T-helper 1 cell (primary cell): ENCODE measurements at places on chromosomes 5 and 9.

DNA sequence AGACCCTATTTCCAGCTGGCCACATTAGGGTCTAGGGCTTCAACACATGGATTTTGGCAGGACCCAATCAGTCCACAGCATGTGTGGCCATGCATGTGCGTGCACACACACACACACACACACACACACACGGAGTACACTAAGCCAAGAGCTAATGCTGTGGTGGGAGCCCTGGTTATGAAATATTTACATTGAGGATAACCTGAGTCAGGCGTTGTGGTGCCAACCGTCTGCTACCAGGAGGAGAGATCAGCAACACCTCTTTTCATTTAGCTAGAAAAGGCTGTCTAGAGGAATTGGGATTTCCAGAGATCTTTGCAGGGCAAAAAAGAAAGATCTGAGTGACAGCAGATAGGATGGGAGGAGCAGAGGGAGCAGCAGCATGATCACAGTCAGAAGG lies 141.5 kb downstream of the TRPM3 start:
- DNase-seq = no peak

DNA sequence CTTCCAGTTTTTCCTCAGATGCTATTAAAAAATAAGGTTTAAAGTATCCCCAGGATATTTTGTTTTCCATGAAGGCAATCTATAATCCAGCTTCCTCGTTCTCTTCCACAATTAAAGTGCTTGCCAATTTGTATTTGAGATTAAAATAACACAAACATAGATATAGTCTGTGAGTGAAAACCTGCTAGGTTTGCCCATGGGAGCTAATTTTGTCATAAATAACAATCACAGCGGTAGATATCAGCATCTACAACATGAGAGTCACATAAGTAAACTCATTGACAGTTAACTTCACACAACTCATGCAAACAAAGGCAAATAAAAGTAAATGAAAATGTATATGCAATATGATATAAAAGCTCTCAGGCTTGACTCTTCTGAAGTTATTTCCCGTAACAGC lies 29.2 kb upstream of the RASGRF2 start:
- DNase-seq = no peak

DNA sequence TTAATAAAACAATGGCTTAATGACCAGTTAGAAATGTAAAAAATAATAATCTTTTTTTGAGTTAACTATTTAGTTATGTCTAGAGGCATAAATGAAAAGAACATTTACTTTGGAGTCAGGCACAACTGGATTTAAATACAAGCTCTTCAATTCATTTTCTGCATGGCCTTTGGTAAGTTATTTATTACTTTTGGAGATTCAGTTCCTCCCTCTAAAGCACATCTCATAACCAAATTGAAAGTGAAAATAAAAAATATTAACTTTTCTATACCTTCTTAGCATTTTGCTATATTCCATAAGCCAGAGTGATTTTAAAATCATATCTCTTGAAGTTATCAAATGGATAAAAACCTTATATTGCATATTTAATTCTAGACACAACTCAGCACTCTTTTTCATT lies 434.9 kb upstream of the SMARCA2 start:
- no peak for DNase-seq

- no peak for DNase-seq
Observed at GRCh38 chr9:89883401-89884341, 278.9 kb downstream of the GADD45G start.

- no peak for DNase-seq
Observed at GRCh38 chr9:4738866-4739586, 2.0 kb downstream of the AK3 start.

DNA sequence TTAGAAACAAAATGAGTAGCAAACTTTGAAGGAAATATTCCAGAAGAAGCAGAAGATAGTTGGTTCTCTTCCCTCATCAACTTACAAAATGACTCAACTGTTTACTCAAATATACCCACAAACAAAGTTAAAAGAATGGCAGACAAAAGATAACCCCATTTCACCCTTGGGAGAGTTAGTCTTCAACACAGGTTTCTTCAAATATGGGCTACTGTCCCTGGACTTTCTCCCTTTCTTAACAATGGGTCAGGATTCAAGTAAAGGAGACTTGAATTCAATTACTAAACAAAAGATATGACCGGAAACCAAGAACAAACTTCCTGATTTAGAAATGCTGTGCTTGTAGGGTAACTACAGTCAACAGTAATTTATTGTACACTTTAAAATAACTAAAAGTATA lies 14.2 kb downstream of the RFX3 start:
- DNase-seq = no peak

DNA sequence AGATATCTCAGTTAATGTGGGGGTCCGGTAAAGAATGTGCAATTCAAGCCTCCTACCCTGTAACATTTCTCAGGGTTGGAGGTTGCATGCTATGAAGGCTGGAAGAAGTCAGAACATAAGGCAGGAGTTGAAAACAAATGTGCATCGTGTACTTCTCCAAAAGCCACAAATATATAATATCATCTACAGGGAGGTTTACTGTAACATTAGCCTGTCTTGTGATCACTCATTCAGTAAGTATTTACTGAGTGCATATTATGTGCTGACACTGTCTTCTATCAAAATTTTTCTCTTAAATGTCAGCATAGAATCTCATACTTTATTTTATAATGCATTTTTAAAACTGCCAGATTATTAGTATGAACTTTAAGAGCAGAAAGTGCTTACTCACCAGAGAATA lies 105.6 kb upstream of the ZNF366 start:
- no peak for DNase-seq

DNA sequence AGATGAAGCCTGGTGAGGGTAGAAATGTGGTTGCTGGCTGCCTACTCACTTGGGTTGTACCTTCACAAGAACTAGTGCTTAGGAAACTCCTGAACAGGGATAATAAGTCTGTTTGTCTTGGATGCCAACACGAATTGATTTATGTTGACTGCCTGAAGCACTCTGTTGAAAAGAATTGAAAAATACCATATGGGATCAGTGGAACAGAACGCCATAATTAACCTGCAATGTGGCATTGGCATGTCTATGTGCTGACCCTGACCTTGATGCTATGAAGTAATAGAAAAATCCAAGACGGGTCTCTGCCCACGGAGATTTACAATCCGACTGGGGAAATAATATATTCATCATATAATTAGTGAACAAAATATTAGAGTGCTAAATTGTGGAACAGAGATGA lies 10.5 kb downstream of the LIX1 start:
- no peak for DNase-seq

GRCh38 chr9:137632230-137633161 lies 13.7 kb downstream of the EHMT1 start:
- no peak for DNase-seq

DNA sequence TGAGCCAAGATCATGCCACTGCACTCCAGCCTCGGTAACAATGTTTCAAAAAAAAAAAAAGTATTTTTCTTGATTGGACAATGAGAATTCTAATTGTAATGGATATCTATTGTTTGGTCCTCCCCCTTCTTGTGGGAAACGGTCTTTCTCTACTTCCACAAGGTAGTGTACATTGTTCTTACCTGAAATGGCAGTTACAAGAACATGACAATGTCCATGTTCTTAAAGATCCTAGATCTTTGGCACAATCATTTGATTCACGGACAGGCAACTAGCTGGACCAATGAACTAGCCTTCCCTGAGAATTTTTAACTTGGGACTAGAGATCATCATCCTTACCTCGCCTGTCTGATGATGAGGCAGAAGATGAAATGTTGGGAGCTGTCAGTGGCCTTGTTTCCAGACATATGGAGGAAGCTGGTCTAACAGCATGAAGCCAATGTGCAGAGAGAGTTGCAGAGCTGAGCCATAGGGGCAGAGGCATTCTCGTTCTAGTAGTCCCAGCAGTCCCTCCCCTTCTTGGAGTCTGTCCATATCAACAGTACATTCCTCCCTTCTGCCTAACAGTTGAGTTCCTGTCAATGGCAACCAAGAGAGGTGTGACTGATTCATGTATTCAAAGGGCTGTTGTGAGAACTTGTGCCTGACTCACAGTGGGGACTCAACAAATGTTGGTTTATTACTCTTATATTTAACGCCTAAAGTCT lies 2.1 kb upstream of the MARCHF6 start:
- DNase-seq = no peak

GRCh38 chr5:172953776-172954675 lies 5.2 kb upstream of the RPL26L1 start:
- no peak for DNase-seq

DNA sequence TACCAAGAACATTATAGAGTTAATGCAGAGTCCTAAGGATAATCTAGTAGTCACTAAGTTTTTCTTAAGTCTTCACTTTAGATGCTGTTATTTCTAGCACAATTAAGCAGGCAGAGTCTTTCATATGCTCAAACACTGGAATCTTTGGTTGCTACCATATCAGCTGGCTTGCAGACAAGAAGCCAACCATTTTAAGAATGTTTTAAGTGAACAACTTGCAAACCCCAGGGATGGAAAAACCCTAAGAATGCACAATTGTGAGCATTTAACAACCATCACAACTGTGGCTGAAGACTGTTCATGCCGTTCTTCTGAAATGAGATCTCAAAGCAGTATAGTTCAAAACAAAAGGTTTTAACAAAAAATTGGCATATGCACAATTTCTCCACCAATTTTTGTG lies 55.1 kb downstream of the CSNK1A1 start:
- DNase-seq = no peak

- no peak for DNase-seq
Observed at GRCh38 chr9:113788616-113789330, 87.3 kb upstream of the ZNF618 start.

GRCh38 chr5:110908848-110909247 lies 162.7 kb upstream of the TSLP start:
- DNase-seq = no peak

- DNase-seq = peak; percentile 72
Observed at GRCh38 chr5:157651623-157652376, 438 bp downstream of the SOX30 start.

GRCh38 chr5:179182601-179183000 lies 122.4 kb downstream of the ZNF354C start:
- DNase-seq = no peak

DNA sequence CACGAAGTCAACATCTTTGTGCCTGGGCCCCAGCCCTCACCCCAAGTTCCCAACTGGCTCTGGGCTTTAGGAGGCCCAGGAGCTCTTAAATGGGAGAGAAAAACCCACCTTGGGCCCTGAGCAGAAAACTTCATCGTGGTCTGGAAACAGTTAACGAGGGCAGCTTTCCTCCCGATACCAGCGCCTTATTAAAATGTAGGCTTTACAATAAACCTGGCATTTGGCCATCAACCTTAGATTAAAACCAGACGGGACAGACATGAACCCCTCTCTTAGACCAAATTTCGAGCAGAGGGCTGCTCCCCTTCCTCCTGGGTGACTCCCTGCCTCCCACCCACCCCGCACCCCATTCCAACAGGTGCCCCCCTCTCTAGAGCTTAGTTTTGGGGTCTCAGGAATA lies 39.4 kb downstream of the PRRX2 start:
- no peak for DNase-seq

- DNase-seq = no peak
Observed at GRCh38 chr9:123925819-123926218, 4.1 kb downstream of the DENND1A start.

DNA sequence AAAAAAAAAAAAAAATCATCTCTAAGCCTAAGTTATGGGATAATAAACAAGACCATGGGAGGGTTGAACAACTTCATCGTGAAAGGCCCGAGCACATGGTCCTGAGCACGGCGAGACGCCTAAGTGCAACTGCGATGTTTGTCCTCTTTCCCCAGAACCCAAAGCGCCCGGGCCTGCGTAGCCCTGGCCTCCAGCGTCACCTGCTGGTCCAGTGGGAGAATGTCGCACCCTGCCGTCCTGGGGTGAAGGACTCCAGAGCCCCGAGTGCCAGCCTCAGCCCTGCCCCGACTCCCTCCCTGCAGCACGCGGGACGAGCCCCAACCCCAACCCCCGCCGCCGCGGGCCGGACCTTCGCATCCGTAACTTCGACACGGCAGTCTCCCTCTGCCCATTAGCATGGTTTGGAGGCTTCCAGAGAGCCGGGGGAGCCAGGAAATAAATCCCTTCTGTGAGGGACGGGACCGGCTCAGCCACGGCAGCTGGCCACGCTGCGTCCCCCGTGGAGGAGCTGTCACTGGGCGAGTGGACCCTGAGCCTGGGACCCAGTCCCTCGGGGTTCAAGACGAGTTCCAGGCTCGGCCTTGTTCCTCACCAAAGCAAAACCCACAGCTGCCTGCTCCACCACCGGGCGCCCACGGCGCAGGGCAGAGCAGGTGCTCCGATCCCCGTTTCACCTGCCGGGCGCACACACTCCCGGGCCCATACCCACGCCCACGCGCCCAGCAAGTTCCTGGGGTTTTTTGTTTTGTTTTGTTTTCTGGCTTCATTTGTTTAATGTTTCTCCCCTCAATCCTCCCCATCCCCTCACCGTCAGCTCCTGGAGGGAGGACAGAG lies 132.5 kb upstream of the HAND1 start:
- peak; percentile 10 for DNase-seq

DNA sequence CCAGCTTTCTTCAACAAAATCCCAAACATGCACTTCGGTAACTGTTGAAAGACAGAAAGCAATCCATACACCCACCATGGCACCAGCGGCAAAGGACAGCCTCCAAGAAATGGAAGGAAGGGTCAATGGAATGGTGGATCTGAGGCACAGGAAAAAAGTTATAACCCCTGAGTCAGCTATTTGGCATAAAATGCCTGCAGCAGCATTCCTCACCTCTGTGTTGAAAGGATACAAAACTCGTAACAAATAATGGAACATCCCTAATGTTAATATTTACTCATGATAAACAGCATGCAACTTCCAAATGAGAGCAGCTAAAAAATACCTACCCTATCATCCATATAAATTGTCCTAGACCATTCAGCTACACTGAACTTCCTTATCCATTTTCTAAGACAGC lies 9.4 kb downstream of the FBXW11 start:
- DNase-seq = no peak

GRCh38 chr5:60196385-60197113 lies 303.0 kb upstream of the PDE4D start:
- no peak for DNase-seq

- no peak for DNase-seq
Observed at GRCh38 chr9:136347472-136348256, 15.9 kb downstream of the DNLZ start.

GRCh38 chr9:32426278-32426939 lies 42.0 kb downstream of the ACO1 start:
- no peak for DNase-seq

DNA sequence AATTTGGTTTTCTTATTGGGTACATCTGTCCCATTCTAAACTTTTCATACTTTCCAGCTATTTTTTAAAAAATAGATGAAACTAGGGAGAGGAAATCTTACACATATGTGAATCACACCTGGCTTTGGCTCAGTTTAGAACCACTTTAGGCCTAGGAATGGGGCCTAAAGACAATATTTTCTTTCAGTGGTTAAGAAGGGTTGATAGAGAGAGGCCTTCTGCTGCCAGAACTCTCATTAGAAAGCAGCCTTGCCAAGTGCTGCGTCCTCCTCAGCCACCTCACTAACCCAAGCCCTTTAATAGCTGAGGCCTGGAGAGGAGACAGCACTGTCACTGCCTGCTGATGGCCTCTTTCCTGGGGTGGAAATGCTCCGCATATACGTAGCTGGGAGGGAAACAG lies 167.5 kb downstream of the SAXO1 start:
- no peak for DNase-seq

DNA sequence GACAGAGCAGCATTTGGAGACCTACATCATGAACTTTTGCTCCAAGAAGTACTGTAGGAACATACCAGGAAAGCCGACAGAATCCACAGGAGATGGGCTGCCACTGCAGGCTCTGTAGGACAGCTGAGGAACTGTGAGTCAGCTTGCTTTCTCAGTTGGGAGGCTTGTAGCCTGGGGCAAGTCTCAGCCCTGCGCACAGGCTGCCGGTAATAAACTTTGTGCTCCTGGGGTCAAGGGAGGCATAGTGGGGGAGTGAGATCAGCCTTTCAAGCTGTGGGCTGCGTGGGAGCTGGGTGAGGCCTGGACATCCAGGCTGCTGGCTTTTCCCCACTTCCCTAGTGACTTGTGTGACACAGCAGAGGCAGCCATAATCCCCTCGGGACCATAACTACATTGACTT lies 718.0 kb upstream of the CDH10 start:
- DNase-seq = no peak
